Osteoblast (primary cell): ENCODE measurements at places on chromosomes 7 and 10. TPM values are rescaled to one million over a fixed set of nuclear protein-coding genes. Genes with fewer than 3 reads are reported as not detected.
A peak's percentile ranks its signal among the peaks of the same experiment; 100 is the strongest.

GRCh38 chr7:150363872-150364271 lies 4.8 kb upstream of the REPIN1 start:
- no peak for DNase-seq

RELN gene
- total RNA-seq, result 0.29 and 0.36 TPM in 2 replicates

PIK3AP1 gene
- total RNA-seq, result 0.36 and 0.88 TPM in 2 replicates

DNA sequence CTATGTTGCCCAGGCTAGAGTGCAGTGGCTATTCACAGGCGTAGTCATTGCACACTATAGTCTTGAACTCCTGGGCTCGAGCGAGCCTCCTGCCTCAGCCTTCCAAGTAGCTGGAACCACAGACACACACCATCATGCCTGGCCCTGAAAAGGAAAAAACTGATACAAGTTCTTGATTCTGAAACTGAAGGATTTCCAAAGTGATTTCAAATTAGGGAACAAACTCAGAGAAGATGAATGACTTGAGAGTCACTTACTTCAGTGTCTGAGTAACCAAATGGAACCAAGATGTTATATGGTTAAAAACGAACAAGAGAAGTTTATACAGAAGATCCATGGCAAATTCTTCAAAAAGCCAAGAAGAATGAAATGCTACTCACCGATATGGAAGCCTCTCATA lies 14.4 kb downstream of the CWF19L1 start:
- no peak for DNase-seq

ZPBP gene
- total RNA-seq, result not detected in 2 replicates

PNPLA8 gene
- total RNA-seq, result 36.2 and 37.6 TPM in 2 replicates

DNA sequence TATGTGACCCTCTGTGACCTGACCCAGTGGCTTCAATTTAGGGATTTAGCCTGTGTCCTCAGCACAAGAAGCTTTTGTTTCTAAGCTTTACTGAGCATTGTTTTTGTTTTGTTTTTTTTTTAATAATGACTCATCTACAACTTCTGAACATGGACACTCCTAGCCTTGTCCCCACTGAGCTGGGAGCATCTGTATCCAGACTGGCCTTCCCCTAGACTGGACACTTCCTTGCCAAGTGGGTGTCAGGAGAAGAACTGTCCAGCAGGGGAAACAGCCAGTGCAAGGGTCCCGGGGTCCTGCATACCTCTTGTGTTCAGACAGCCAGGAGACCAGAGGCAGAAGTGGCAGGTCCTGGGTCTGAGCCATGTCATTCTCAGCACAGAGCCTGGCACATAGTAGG lies 108.6 kb downstream of the TMEM130 start:
- DNase-seq, result peak; percentile 85

GRCh38 chr7:100132126-100132525 lies 5.4 kb downstream of the MBLAC1 start:
- no peak for DNase-seq

DNA sequence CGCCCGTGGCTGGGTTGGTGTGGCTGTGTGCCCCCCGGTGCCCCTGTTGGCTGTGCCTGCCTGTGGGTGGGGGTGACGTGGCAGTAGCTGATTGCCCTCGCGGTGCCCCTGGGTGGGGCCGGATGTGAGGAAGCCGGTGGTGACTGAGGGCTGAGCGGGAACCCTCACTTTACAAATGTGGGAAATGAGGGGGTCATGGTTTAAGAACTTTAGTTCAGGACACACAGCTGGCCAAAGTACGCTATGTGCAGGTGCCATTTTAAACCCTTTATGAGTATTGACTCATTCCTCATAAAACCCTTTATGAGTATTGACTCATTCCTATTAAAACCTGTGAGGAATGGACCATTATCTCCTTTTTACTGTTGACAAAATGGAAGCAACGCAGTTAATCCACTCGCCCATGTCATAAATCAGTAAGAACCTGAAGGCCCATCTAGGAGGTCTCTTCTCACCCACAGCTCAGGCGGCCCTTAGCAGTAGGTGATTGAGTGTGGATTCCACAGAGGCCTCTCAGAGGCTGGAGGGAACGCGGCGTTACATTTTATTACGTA lies 290.1 kb upstream of the COBL start:
- no peak for DNase-seq

DNA sequence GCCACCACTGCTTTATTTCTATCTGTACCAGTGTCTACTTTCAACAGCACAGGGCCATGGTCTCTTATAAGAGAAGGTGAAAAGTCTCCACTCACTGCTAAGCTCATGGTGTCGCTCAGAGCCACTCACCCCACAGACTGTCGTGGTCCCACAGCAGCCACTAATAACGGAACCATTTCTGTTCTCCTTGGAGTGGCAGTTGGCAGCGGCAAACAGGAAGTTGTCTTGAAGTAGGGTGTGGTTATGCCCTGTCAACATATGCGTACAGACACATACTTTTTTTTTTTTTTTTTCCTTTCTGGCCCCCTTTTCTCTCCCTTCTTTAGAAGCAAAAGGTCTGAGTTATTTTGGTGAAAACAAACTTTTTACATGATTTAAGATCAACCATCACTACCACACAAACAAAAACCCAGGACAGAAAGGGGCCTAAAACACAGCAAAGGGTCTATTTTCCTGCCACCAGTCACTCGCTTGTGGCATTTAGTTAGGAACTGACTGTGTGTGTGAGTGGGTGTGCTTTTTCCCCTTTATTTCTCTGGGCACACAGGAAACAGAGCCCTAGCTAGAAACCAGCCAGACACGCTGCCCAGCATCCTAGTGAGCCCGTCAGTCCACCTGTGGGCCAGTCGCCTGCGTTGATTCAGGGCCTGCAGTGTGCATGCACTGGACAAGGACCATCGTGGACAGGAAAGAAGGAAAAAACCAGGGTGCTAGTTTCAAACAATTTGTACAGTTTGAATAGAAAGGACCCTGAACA lies 96.7 kb upstream of the EFCAB10 start:
- DNase-seq, result no peak

DNA sequence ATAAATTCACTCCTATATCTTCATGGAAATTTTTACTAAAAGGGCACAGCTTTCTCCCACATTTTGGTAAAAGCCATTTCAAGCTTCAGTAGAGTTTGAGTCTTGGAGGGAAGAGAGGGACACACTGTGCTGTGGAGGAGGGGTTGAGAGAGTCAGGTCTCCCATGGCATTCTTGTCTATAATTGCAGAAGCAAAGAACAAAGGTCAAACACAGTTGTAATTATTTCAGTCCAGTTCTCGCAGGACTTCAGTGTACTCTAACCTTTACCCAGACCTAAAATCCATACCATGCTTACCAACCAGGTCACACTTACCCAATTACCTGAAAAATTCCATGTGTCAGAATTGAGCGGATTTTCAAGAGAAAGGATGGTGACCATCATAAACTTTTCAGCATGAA lies 298.4 kb downstream of the XPNPEP1 start:
- no peak for DNase-seq
